ENCODE measurements at places on chromosomes 12 and 14.
A peak's percentile ranks its signal among the peaks of the same experiment; 100 is the strongest.

- DNase-seq: no peak
Observed at GRCh38 chr12:7712841-7713442, 1.7 kb downstream of the DPPA3 start.

GRCh38 chr12:19893514-19893913, 454.2 kb downstream of the AEBP2 start:
- DNase-seq: peak; percentile 54

DNA sequence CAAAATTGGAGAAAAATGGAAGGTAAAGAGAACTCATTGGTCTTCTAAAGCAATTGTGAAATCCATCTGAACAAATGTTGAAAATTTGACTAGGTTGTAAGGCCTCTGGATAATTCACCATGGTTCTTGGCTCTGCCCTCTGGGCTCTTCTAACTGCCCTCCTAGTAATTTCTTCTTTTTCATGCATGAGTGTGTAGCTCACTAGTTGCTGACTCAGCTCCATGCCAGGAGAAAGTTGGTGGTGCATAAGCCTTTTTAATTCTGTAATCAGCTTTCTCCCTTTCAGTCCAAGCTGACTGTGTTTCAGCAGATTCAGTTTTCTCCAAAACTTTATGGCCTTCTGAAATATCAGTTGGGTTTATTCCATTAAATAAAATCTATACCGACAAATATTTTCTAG, 877.8 kb upstream of the ATXN7L3B start:
- no peak for DNase-seq

GRCh38 chr12:67921286-67921685, 68.0 kb upstream of the IFNG-AS1 start:
- no peak for DNase-seq

DNA sequence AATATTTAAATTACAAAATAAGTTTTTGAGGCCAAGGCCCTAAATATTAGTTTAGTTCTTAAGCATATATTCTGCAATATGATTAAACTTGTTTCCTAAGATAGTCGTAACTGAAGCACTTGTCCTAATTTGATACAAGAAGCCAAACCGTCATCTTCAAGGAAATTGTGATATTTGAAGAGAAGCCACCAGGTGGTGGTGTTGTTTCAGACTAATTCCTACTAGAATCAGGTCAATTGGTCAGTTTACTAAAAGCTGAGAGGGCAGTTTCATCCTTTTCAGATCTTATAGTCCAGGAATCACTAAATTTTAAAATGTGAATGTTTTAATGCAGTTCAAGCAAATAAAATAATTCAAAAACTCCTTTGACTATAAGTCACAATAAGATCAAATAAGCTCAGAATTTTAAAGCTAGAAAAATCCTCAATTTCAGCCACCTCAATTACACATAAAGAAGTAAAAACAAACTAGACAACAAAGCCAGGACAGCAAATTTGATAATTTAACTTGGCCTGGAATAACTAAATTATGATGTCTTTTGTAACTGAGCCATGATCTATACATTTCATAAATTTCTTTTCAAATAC, 7.1 kb upstream of the ARL1 start:
- DNase-seq: peak; percentile 67

DNA sequence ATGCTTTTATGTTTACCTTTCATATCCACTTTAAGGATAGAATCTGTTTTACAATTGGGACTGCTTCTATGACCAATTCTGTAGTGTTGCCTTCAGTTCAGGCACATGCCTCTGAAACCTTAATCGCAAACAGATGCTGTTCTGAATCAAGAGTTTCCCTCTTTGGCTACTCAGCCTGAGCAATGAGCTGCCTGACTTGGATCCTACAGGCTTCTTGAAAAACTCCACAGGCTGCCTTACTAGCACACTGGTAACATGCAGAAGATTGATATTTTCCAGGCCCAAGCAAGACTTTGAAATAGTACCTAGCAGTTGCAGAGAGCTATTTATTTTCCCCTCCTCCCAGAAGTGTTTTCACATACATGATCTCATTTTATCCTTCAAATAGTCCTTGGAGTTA, 34.8 kb upstream of the PMCH start:
- DNase-seq: peak; percentile 35

DNA sequence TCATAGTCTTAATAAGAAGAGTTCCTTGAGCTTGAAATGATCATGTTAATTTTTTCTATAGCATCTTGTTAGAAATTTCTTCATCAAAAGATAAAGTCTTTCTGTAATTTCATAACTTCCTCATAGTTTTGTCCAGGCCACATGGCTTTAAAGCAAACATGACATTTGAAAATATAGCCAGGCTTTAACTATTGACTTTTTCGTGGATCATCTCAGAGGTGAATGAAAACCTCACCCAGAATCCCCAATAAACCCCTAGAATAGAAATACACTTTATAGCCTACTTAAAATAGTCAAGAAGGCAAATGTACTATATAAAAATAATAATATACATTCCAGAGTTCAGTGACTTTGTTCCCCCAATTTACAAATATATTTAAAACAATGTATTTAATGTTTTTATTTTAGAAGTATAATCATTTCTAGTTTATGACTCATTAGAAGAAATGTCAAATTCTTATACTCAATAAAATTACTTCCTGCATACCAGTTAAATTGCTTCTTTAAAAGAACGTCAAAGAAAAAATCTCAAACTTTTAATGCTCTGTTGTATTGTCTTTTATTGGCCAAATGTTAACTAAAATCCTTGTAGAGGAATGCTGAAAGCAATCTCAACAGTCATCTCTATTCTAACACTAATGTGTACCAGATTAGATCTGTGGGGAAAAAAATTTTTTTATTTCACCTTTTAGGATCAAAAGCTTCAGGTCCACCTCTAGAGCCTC, 21.6 kb downstream of the EXOC5 start:
- no peak for DNase-seq

GRCh38 chr14:105199093-105199492, 18.0 kb upstream of the NUDT14 start:
- peak; percentile 19 for DNase-seq

GRCh38 chr14:90503582-90503981, 106.8 kb downstream of the CALM1 start:
- DNase-seq: no peak

- no peak for DNase-seq
Observed at GRCh38 chr12:26360062-26360461, 164.7 kb downstream of the SSPN start.

DNA sequence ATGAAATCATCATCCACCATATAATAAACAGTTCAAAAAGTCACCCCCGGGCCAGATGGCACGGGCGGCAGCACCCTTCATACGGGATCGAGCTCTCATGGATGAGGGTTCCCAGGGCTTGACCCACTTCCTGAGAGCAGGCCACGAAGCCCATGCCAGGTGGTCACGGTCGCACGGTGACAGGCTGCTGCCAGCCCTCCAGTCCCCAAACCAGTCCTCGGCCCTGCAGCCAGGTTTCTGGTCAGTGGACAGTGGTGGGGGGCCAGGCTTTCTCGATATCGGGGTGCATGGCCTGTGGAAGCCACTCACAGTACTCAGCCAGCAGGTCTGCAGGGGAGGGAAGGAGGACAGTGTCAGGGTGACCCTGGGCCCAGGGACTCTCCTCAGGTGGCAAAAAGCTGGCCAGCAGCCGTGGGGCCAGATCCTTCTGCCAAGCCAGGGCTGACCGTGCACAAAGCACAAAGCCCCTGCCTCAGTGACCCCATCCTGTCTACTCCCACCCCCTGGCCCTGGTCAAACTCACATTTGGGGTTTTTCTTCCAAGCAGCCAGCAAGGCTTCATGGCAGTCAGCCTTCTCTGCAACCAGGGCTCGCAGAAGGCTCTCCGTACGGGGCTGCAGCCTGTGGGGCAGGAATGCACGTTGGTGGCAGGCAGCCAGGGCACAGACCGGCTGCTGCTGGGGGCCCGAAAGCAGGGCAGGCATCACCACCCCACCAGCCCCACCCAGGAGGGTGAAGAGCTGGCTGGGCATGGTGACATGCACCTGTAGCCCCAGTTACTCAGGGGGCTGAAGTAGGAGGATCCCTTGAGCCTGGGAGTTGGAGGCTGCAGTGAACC, 33.3 kb upstream of the UBC start:
- no peak for DNase-seq

GRCh38 chr12:59595883-59596540, at the start of gene SLC16A7:
SLC16A7 (plus strand) TSS chr12:59596029; CDS start chr12:59704802, 108,773 bp downstream.
- DNase-seq: peak; percentile 86

DNA sequence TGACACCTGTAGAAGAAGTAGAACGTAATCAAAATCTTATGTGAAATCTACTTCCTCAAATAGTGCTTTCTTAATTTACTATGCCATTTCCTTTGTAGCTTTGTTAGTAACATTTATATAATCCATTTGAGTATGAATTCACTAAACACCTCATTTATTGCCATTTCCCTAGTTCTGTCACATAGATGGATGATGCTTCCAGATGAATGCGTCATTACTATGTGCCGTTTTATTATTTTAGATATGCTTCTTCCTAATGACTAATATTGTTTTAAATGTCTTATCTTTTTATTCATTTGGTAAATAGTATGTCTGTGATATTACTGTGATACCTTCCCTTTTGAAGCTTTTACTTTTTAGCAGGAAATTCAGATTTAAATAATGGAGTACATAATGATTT, 14.4 kb downstream of the FRMD6 start:
- no peak for DNase-seq

DNA sequence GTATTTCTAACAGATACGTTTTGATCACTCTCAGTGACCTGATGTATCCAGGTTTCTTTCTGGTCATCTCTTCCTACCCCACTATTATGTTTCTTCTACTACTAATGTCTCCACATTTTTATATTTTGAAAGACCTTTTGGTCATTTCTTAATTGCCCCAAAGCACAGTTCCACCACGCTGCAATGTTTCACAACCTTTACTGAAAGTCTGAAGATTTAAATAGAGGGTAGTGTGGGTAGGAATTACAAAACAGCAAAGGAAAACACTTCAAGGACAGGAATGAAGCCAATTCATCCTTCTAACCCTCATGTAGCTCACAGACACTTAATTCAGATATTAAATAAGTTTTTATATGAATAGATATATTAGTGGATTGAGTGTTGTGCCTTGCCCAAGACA, 36.1 kb upstream of the SLC16A7 start:
- DNase-seq: no peak

DNA sequence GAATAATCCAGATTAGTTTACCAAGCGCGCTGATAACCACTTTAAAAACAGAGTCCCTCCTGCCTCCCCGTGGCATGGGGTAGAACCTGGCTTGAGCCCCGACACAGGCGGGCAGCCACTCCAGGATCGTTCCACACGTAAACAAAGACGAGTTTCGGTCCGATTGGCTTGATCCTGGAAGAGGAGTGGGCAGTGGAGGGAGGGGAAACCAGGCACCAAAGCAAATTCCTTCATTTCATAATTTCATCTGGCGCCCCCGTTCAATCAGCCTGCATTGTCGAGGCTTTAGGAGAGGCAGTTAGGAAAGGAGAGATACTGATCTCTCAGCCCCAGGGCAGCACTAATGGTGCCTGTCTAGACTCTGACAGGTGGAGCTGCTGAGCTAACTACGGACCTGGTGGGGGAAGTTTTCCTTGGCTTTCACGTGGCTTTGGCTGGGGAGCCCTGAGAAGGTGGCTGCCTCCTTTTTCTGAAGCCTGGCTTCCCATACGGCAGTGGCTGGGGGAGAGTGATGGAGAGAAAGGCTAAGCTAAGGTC, 751 bp upstream of the GPRC5A start:
- peak; percentile 68 for DNase-seq

DNA sequence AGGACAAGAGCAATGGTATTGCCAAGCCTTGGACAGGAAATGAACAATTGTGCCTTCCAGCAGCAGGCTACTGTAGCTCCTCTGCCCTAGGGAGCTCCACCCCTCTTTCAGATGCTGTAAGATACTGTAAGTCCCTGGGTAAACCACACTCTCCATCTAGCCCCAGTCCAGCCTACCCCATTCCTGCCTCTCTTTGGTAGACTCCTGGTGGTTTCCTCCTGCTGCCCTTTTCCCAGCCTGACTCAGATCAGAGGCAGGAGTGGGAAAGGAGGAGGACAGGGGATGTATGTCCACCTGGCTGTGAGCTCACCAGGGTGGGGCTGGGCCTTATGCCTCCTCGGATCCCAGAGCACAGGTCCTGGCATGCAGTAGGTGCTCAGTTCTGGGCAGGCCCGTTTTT, 174.6 kb downstream of the ESRRB start:
- no peak for DNase-seq

- no peak for DNase-seq
Observed at GRCh38 chr12:52247622-52248540, 14.8 kb downstream of the KRT7 start.

GRCh38 chr12:20212658-20213555, 155.4 kb upstream of the PDE3A start:
- peak; percentile 98 for DNase-seq

GRCh38 chr12:66667906-66668305, 11.0 kb downstream of the GRIP1 start:
- no peak for DNase-seq

DNA sequence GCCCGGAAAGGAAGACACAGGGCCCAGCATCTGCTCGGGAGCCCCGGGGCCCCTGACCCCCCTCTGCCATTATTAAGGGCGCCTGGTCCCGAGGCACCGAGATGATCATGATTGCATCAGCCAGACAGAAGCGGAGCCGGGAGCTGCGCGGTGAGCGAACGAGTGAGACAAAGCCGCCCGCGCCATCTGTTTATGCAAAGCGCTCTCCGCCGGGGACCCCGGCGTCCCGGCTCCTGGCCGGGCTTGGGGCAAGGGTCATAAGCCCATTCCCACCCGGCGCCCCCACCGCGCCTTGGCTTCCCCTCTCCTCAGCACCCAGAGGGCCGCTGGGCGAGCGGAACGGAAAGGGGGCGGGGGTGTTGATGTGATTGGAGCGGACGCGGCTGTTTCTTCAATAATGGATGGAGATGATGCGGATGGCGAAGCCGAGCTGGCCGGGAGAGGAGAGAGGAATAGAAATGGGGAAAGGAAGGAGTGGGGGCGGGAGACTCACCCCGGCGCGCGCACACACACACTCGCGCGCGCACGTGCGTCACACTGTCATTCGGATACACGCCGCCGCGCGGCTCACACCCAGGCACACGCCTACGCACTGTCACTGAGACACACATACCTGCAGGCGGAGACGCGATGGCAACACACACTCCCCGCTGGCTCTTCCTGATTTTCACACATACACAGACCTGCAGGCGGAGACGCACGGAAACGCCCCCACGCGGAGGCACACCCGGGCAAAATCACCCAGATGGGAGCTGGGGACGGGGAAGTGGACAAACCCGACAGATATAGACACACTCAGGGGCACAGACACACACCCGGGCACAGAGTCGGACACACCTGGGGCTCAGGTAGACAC, 10.7 kb downstream of the STAC3 start:
- DNase-seq: peak; percentile 60

DNA sequence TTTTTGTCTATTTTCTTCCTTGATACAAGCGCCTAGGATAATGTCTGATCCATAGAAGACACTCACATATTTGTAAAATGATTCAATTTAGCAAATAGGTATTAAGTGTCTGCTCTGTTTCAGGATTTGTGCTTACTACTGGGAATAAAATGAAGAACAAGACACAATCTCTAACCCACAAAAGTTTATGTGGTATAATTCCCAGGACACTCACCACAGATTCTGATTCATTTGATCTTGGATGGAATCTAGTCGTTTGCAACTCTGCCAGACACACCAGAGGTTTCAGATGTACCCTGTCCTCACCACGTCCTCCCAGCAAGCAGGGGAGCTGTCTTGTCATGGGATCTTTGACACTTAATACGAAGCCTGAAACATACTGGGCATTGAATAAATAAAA, 208.3 kb downstream of the LRIG3 start:
- peak; percentile 80 for DNase-seq

GRCh38 chr12:104615048-104615561, 158.4 kb downstream of the CHST11 start:
- DNase-seq: no peak

GRCh38 chr12:114955414-114956014, 271.5 kb upstream of the TBX3 start:
- DNase-seq: peak; percentile 52
